ENCODE measurements at places on chromosomes 12 and 14.

DNA sequence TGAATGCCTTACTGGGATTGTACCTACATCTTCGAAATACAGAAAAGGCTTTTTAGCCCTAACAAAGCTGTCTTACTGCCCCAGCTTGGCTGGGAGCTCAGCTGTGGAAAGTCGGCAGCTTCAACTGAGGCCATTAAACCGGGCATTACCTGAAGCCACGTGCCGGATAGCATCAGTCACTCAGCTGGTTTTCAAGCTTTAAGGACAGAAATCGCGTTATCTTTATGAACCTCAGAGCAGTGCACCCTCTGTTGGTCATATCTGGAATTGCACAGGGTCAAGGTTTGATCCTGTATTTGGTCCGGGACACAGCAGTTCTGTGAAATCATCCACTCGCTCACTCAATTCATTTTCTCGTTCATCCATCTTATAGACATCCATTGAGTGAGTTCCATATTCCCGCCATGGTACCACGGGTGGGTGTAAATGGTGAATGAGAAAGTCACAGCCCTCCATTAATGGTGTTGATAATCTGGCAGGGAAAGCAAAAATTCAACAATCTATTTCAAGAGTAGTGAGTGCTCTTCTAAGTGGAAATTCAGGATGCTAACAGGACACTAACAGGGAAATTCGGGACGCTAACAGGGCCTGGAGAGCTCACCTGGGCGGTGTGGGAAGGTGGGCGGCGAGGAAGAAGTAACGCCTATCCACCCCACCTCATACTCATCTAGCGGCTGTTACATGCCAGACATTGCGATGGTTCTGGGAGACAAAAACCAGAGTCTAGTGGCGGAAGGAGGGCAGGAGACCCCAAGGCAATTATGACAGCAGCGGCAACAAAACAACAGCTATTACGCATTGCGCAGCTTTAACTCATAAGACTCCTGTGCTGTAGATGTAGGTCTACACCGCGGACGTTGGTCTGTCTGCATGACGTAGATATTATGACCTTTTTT lies 60.6 kb upstream of the TCL1A start:
- DNase-seq, result peak; percentile 33

DNA sequence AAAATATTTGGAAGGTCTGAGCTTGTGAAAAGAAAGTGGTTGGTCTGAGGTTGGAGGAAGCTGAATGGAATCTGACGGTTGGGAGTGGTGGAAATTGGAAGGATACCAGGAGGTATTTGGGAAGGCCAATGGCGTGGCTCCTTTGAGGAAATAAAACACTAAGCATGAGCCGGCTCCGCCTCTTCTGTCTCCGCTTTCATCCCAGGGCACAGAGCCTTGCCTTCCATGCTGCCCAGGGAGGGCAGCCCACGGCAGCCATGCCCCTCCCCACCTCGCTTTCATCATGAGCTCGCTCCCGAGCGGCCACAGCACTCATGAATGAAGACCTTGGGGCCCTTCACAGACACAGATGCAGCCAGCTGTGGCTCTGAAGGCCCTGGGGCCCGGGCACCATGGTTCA lies 36.2 kb downstream of the HSP90AA1 start:
- DNase-seq, result peak; percentile 86

GRCh38 chr12:21615431-21615830 lies 10.8 kb upstream of the GYS2 start:
- no peak for DNase-seq

GRCh38 chr12:56995201-56995929 lies 11.0 kb downstream of the ZBTB39 start:
- DNase-seq, result no peak

DNA sequence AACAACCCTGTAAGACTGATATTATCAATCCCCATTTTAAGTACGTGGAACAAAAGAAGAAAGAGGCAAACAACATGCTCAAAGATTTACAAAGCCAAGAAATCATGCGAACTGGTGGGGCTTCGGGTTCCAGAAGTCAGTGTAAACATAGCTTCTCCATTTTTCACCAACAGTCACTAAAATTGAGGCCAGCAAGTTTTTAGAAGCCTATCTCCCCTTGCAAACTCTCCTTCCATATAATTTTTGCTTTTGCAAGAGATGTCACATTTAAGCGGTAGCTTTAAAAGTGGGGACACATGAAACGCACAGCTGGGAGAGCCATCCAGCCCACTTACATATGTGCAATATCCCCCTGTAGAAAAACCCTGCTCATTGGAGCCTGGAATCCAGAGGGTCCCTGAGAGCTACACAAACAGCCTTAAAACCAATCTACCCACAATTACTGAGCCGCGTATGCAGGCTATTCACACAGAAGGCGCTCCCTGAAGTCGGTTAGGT lies 797 bp downstream of the SLC11A2 start:
- DNase-seq, result no peak

DNA sequence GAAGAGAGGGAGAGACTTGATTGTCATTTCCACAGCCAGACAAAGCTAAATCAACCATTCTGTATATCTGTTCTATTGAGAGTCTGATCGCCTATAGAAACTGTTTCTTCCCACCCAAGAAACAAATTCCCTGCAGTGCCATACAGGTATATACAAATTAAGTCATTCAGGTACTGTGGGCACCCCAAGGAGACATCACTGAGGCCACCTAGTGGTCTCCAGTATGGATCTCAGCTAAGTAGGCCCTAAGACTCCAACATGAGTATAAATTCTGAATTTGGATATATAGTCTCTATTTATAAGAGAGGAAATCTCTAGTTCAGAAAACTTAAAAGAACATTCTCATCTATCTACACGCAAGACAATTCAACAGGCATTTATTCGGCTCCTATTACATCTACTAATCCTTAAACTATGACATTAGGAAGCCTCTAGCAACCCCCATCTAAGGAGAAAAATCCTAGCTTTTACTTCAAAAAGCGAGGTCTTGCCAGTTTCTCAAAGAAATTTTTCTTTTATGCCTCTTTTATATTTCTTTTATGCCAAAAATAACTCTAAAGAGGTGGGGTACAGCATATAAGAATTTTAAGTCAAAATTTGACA lies 62.6 kb downstream of the DCAF5 start:
- peak; percentile 20 for DNase-seq

DNA sequence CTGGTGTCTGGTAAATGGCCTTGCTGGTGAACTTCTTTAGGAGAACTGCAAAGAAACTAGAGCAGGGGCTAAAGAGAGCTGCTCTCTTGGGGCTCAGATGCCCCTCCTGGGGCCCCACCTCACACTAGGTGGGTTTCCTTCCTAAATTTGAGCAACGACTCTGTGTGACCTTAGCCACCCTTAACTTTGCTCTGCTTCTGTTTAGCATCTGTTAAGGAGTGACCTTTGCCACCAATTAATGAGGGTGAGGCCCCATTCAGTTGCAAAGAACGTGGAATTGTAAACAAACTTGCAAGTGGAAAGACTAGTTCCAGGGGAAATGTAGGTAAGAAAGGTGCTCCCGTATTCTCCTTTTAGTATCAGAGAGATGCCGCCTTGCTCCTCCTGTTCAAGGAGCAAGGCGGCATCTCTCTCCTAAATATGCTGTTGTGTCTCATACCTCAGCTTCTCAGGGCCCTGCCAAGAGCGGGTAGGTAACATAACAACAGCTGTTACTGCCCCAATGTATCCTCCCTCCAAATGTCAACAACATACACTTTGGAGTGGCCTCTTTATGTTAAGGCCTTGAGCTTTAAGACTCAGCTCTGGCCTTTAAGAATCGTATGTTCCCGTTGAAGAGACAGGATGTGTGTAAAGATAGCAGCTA lies 77.6 kb upstream of the FUT8 start:
- no peak for DNase-seq

GRCh38 chr14:65339866-65340265 lies 72.7 kb upstream of the FUT8 start:
- DNase-seq, result no peak

DNA sequence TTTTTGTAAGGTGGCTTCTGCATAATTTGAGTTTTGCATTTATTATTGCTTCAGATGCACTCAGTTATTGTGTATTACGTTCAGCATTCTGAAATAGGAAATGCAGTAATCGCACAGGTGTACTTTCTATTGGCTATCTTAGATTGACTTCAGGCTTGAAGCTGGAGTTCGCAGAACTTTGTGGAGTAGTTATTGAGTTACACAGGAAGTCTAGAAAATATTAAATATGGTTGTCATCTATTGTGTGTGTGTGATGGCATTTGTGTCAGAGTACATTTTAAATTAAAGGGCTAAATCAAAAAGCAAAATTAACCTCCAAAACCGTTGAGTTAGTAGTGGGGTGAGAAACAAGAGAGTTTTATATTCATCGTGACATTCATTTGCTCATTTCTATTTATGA lies 2.7 kb downstream of the ARID2 start:
- no peak for DNase-seq

DNA sequence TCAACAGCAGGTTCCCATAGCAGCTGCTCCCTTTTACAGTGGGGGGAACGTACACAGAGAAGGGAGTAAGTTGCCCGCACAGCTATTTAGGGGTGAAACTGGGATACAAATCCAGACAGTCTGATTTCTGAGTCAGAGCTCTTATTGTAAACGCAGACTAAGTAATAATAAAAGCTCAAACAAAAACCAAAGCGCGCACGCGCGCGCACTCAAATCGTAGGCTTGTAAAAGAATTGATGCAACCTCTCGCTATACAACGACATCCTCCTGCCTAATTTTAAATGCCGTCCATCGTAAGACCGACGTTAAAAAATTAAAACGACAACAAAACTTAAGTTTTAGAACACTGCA lies 747 bp upstream of the DACT1 start:
- peak; percentile 96 for DNase-seq

DNA sequence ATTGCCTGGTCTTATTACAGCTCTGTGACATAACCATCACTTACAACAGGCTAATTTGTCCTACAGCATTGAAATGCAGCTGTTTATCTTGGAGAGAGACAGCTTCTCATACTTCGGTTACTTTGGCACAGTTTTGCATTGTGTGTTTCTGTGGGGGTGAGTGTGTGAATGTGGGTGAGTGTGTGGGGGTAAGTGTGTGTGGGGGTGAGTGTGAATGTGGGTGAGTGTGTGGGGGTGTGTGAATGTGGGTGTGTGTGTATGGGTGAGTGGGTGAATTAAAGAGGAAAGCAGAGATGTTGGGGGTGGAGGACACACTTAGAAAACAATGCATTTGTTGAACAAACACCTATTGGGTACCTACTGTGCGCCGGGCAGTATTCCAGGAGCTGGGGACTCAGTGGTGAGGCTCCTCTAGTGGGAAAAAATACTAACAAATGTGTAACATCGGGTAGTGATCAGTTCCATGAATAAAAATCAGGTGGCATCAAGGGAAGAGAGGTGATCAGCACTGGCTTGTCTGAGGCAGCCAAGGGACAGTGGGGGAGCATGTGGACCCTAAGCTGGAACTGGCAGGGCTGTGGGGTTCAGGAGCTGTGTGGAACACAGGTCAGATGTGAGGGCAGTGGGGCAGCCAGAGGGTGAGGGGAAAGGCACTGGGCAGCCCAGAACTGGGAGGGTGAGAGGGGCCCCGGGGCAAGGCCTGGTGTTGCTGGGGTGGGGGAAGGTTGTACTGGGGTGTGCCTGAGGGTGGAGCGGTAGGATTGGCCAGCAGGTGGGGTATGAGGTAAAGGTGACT lies 44.1 kb upstream of the AMN start:
- DNase-seq, result no peak

DNA sequence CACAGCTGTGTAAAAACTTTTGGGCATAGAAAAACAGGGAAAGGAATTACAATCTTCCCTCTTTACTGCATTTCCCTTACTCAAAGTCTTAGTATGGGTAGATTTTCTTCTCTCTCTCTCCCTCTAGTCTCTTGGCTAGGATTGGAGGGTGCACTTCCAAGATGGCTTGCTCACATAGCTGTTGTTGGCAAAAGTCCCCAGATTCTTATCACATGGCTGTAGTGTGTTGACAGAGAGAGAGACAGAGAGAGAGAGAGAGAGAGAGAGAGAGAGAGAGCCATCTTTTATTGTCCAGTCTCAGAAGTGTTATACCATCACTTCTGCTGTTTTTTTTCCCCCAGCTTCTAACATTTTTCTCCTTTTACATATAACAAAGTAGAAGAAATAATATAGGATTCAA lies 6.3 kb upstream of the OR4E2 start:
- DNase-seq, result no peak

DNA sequence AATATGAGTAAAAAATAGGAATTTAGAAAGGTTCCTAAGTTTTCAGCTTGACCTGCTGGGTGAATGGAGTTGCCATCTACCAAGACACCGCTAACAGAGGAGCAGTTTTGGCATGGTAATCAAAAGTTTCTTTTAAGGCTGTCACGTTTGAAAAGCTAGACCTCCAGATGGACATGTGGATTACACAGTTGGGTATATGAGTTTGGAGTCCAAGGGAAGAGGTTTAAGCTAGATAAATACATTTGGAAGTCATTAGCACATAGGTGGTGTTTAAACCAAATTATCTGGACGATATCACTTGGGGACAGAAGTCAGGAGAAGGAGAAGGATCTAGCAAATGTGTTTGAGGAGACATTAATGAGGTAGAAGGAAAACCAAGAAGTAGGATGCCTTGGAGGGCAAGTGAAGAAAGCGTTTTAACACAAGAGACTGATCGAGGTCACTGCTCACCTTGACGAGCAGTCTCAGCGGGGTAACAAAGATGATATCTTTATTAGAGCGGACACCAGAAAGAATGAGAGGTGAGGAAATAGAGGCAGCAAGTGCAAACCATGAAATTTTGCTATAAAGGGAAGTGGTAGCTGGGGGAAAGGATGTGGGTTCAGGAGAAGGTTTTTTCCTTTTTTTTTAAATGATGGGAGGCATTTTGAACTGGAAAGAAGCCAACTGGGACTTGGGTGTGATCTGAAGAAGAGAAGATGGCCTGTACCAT lies 17.6 kb downstream of the PNP start:
- DNase-seq, result no peak

- no peak for DNase-seq
Measured at GRCh38 chr12:2345902-2346301, 293.1 kb downstream of the CACNA1C start.
